ENCODE measurements at places on chromosomes 5 and 9.

GRCh38 chr5:145976431-145977155 is 40.2 kb downstream of the SH3RF2 start:
- DNase-seq = no peak

- DNase-seq = no peak
Measured at GRCh38 chr5:163105456-163105855, 331.9 kb upstream of the CCNG1 start.

DNA sequence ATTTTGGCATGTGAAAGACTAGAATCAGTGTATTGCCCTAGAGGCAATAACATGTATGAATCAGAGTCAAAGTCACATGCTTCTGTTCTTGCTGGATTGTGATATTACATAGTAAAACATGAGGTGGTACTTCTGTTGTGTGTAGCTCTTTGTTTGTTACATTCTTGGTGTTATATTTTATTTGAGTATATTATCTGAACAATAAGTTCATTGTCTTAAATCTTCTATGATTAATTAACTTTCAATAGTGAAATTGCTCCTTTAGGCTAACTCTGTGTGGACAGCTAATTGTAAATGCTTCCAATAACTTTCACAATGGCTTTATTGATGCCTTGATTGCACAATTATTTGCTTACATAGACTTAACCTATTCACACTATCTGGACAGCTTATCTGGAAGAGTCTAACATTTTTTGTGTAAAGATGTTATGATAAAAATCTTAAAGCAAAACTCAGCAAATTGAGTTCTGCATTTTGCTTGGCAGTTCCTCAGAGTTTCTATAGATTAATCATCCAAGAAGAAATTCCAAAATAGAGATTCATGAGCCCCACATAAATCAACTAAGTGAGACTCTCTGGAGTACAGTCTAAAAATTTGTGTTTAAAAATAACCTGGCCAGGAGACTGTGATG is 239.6 kb upstream of the TUSC1 start:
- no peak for DNase-seq

DNA sequence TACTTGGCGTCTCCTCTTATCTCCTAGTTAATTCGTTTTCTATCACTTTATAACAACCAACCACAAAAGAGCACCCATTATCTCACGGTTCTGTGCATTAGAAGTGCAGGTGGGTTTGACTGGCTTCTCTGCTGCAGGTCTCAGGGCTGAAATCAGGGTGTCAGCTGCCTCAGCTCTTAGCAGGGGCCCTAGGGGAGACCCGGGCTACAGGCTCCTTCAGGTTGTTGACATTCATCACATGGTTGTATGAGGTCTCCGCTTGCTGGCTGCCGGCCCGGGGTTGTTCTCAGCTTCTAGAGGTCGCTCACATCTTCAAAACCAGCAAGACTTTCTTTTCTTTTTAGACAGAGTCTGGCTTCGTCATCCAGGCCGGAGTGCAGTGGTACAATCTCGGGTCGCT is 2.9 kb upstream of the ZMYND19 start:
- DNase-seq = peak; percentile 49

DNA sequence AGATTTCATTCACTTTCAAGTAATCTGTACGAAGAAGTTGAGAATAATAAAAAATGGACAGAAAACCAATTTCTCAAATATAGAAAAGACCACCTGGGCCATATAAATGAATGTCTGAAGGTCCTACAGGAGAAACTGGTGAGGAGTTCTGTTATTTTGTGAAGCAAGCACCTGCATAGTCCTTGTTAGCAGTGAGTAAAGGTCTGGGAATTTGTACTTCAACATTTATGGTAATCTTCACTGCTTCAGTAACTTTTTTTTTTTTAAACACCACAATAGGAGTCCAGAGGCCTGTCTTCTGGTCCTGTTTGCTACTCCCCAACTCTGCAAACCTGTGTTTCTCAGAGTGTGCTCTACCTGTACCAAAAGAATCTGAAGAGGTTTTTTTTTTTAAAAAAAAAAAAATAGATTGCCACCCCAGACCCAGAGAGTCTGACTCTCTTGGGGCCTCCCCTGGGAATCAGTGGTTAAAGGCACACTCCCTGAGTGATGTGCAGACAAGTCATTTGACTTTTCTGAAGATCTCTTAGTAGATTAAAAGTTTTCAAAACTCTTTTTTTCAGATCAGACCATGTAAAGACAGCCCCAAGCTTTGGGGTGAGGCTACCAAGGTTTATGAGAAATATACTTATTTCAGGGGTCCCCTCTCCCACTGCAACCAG is 55.5 kb downstream of the FAM81B start:
- DNase-seq = no peak

DNA sequence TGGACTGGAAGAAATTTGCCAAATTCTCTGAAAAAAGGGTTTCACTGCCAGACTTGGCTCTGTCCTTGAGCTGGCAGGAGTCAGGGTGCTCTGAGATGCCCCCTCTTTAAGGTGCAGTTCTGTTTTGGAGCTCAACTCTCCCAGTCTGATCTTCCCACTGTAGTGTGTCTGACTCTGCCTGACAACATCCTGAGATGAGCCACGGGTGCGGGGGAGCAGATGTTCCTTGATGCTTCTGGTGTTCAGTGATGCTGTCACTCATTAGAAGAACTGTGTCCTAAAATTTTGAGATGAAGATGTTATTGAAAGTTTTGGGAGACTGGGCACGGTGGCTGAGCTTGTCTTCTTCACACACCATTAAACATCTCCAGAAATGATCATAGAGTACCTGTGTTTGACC is 78.2 kb downstream of the BASP1 start:
- DNase-seq = no peak

DNA sequence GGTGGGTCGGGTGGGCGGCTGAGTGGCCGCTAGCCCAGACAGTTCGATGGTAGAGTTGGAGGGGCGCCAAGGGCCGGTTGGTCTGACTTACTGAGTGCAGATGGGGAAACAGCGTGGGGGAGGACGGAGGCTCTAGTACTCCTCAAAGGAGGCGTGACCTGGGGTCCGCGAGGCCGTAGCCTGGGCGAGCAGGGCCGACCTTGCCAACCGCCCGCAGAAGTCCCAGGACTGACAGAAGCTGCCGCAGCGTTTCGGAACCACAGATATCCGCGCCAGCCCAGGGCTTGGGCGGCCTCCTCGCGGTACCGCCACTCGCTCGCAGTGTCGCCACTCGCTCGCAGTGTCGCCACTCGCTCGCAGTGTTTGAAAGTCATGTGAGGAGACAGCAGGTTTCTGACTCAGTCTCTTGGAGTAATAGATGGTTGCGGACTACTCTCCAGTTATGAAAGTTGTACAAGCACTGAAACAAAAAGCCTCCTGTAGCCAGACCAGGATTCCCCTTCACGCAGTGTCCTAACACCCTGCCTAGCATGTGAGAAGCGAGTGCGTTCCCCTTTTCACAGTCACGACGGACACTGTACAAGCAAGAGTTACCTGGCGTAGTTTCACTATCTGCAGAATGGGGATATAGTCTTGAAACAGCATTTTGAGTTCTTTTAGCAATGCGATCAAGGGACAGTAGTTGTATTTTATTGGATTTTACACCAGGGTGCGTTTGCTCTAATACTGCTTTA is 674 bp downstream of the TMEM38B start:
- peak; percentile 42 for DNase-seq

GRCh38 chr9:88925481-88925880 is 65.8 kb upstream of the S1PR3 start:
- no peak for DNase-seq

GRCh38 chr5:105684799-105685198 is 1985.9 kb downstream of the EFNA5 start:
- DNase-seq = no peak

GRCh38 chr9:744790-745484 is 96.6 kb upstream of the DMRT1 start:
- no peak for DNase-seq

- DNase-seq = no peak
Measured at GRCh38 chr5:87002485-87002884, 265.2 kb upstream of the RASA1 start.

DNA sequence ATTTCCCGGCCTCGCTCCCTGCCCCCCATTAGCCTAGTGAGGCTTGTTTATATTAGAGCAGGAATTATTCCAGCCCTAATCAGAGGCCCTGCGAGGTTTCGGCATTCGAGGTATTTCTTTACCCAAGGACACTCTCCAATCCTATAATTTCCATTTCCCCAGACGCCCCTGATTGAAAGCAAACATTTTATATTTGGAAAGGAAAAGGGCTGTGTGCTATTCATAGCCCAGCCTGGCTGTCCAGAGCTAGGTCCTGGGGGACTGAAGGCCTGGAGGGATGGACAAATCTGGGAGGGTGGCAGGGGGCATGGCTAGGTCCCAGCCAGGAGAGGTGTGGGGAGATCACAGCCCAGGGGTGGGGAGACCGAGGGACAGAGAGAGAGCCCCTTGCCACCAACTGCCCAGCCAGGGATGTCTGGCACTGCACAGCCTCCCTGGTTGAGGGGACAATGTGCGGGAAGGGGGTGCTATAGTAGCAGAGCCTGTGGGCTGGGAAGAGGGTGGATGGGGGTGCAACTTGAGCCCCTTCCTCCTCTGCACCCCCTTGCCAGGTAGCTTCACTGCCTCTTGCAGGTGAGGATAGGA is 125.1 kb downstream of the BARX1 start:
- no peak for DNase-seq

DNA sequence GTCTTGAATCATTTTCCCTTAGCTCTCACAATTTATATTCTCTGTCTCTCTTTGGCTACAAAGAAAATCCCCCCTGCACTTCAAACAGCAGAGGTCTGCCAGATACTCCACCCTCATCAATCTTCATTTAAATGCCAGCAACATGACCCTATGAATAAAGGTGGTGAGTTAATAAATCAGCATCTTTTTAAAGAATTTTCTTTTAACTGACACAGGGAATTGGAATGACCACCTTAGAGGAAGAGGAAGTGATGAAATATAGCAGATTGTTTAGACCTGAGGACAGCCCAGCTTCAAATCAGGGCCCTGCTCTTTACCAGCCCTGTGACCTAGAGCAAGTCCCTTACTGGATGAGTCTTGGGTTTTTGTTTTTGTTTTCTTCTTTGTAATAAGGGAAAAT is 223.1 kb upstream of the PAPPA start:
- DNase-seq = no peak

- no peak for DNase-seq
Measured at GRCh38 chr5:170466988-170467707, 36.7 kb upstream of the KCNIP1 start.

DNA sequence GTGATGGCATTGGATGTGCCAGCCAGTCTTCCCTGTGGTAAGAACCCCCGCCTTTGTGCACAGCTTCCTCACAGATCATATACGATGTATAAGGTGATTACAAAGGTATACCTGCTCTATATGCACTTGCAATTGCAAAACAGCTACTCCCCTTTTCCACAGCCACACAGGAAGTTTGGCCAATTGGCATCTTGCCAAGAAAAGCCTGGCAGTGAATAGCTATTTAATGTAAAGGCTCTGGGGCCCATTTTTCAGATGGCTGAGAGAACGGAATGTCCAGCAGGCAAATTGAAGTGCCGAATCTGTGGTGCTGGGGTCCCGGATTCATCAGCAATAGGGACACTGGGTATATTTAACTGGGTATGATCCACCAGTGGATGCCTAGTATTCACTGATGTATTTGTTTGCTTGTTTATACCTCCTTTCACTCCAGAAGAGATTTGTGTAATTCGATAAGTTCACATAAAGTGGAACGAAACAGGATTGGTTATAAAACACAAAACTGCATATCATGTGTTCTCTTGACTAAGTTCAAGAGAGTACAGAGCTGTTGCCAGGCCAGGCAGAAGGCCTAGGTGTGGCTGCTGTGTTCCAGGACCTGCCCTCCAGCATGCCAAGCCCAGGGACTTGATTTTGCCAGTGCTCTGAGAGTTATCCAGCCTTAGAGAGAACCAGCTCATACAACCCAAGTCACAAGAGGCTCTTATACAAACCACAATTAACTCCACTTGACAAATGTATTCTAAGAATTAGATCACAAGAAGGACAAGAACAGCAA is 27.7 kb upstream of the GABRP start:
- peak; percentile 46 for DNase-seq

DNA sequence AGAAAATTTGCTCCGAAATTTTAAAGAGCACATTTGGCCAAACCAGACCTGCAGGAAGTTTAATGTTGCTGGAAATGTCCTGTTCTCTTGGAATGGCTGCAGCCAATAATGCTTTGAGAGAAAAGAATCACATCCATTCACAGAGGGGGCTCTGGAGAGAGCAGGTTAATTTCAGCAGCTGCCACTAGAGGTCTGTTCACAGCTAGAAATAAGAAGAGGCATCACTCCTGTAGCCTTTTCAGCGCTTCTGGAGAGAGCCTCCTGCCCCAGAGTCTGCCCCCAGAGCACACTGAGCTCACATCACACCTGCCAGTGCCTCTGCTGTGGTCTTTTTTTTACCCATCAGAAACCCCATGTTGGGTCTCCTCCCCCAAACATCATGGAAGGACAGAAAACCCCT is 124.8 kb upstream of the RAD23B start:
- no peak for DNase-seq

- DNase-seq = peak; percentile 54
Measured at GRCh38 chr5:112467485-112467884, 48.4 kb upstream of the EPB41L4A start.

- DNase-seq = no peak
Measured at GRCh38 chr5:101539315-101539714, 636.2 kb upstream of the ST8SIA4 start.

DNA sequence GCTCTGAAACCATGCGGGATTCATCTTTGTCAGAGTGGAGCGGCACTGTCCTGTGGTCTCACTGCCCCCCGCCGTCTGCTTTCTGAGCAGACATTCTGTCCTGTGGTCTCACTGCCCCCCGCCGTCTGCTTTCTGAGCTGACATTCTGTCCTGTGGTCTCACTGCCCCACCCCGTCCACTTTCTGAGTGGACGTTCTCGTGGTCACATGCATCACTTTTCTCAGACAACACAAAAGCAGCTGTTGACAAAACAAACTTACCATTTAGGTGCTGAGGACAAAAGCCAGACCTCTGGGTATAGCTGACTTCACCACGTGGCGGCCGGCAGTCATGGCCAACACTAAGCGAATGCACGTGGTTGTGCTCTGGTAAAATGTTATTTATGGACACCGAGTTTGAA is 2.8 kb downstream of the LRRC14B start:
- DNase-seq = no peak

DNA sequence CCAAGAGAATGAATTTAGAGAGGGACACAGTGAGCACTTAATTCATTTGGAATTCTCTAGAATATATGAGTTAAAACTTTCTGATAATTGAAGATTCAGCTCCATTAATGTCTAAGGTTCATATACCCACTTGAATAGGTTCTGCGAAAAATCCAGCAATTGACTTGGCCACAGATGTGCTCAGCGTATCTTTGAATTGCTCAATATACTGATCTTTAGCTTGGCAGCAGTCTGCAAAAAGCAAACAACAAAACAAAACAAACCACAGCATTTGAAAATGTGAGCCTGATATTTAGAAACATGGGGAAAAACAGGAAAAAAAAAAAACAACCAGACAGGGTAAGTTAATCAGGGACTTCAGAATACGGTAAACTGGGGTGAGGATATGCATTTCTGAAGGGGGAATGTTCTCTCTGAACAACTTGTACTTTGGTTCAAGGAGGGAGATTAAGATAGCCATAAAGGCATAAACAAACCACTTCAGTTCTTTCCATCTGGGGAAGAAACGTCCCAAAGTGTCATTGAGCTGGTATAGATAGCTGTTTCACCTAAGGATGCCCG is 21.4 kb downstream of the AGXT2 start:
- no peak for DNase-seq

Measured in NCI-H2029 treated with DMSO at 0.1 percent for 48 hours (cell line).